ENCODE measurements at places on chromosomes 5 and 9.

GRCh38 chr5:143677403-143677802 lies 134.6 kb upstream of the HMHB1 start:
- no peak overlapping the region for H3K27ac ChIP-seq
- no peak overlapping the region for H3K4me3 ChIP-seq
- no peak for DNase-seq
- no peaks in the 10 kb centered on the region for H3K36me3 ChIP-seq
- peaks cover 4% of the 10 kb centered on the region for H3K27me3 ChIP-seq
- H3K4me1 ChIP-seq, result peaks cover 3% of the 10 kb centered on the region

GRCh38 chr5:6788956-6789649 lies 75.9 kb downstream of the TENT4A start:
- H3K27ac ChIP-seq, result no peak overlapping the region
- H3K36me3 ChIP-seq, result no peaks in the 10 kb centered on the region
- H3K4me3 ChIP-seq, result no peak overlapping the region
- no peaks in the 10 kb centered on the region for H3K4me1 ChIP-seq
- no peaks in the 10 kb centered on the region for H3K27me3 ChIP-seq
- no peak for DNase-seq

GRCh38 chr9:133005957-133006356 lies 24.8 kb upstream of the GTF3C5 start:
- DNase-seq, result no peak
- no peak overlapping the region for H3K27ac ChIP-seq
- no peaks in the 10 kb centered on the region for H3K4me1 ChIP-seq
- H3K27me3 ChIP-seq, result no peaks in the 10 kb centered on the region

DNA sequence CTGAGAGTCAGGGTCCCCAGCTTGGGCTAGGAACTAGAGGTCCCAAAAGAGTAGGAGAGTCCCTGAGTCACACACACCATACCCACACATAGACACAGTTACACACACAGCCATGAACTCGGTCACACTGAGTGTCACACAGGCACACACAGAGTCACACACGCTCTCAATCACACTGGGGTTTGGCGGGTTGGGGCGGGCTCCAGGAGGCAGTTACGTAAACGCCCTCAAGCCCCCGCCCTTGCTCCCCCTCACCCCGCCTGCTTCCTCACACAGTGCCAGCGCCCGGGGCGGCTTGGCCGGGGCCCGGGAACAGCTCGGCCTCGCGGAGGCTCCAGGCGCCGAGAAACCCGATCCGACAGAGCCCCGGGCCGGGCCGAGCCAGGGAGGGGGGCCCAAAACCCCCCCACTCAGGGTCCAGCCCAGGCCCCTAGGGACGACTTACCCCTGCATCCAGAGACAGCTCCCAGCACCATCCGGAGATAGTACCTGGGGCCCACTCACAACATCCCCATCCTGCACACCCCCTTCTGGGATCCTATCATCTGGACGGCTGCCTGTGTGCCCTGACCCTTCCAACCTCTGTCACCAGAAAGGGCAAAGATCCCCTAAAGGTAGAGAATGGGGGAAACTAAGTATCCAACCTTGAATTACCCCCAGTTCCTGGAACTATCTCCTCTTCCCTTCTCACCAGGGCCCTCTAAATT lies 3.5 kb upstream of the CNTFR start:
- no peaks in the 10 kb centered on the region for H3K27me3 ChIP-seq
- H3K4me1 ChIP-seq, result peaks cover 3% of the 10 kb centered on the region
- DNase-seq, result peak; percentile 25
- H3K36me3 ChIP-seq, result no peaks in the 10 kb centered on the region
- H3K27ac ChIP-seq, result no peak overlapping the region

DNA sequence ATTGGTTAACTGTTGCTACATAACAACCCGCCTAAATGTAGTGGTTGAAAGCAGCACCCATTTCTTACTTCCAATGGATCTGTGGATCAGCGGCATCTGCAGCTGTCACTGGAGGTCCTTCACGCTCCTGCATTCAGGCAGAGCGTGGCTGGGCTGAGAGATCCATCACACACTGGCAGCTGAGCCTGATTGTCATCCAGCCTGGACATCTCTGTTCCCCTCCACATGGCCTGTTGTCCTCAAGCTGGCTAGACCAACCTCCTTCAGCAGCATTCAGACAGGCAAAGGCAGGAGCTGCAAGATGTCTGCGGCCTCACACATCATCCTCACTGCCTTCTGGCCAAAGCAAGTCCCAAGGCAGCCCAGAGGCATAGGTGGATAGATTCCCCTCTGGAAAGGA lies 36.9 kb downstream of the DYNC2I2 start:
- no peaks in the 10 kb centered on the region for H3K4me1 ChIP-seq
- peaks cover 82% of the 10 kb centered on the region for H3K36me3 ChIP-seq
- H3K27ac ChIP-seq, result no peak overlapping the region
- H3K4me3 ChIP-seq, result no peak overlapping the region

- no peaks in the 10 kb centered on the region for H3K36me3 ChIP-seq
- no peaks in the 10 kb centered on the region for H3K4me1 ChIP-seq
- H3K27me3 ChIP-seq, result no peaks in the 10 kb centered on the region
- DNase-seq, result peak; percentile 24
- H3K4me3 ChIP-seq, result no peak overlapping the region
- peak overlapping the region; percentile 66 for H3K27ac ChIP-seq
Observed at GRCh38 chr5:112338681-112339337, 80.3 kb downstream of the EPB41L4A start.

GRCh38 chr9:81377921-81378320 lies 311.4 kb downstream of the TLE1 start:
- H3K36me3 ChIP-seq, result no peaks in the 10 kb centered on the region
- no peak for DNase-seq
- no peak overlapping the region for H3K27ac ChIP-seq
- no peak overlapping the region for H3K4me3 ChIP-seq
- no peaks in the 10 kb centered on the region for H3K4me1 ChIP-seq

- DNase-seq, result no peak
- no peaks in the 10 kb centered on the region for H3K36me3 ChIP-seq
- no peaks in the 10 kb centered on the region for H3K4me1 ChIP-seq
Observed at GRCh38 chr5:141490771-141491170, 1.9 kb downstream of the PCDHGC5 start.

GRCh38 chr9:124742940-124743339 lies 28.2 kb downstream of the NR6A1 start:
- H3K4me3 ChIP-seq, result no peak overlapping the region
- no peaks in the 10 kb centered on the region for H3K36me3 ChIP-seq
- H3K4me1 ChIP-seq, result no peaks in the 10 kb centered on the region
- H3K27me3 ChIP-seq, result no peaks in the 10 kb centered on the region
- no peak overlapping the region for H3K27ac ChIP-seq
- DNase-seq, result no peak

DNA sequence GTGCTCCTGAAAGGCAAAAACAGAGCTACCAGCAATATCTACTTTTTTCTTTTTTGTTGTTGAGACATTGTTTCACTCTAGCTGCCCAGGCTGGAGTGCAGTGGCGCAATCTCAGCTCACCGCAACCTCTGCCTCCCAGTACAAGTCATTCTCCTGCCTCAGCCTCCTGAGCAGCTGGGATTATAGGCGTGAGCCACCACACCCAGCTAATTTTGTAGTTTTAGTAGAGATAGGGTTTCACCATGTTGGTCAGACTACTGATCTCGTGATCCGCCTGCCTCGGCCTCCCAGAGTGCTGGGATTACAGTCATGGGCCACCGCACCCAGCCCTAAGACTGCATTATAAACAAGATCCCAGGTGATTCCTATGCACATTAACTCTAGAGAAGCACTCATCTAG lies 17.0 kb downstream of the PLPP1 start:
- H3K4me3 ChIP-seq, result no peak overlapping the region
- peaks cover 72% of the 10 kb centered on the region for H3K4me1 ChIP-seq
- no peak for DNase-seq
- no peak overlapping the region for H3K27ac ChIP-seq
- no peaks in the 10 kb centered on the region for H3K27me3 ChIP-seq
